ENCODE measurements at places on chromosomes 7 and 10.
A peak's percentile ranks its signal among the peaks of the same experiment; 100 is the strongest.

DNA sequence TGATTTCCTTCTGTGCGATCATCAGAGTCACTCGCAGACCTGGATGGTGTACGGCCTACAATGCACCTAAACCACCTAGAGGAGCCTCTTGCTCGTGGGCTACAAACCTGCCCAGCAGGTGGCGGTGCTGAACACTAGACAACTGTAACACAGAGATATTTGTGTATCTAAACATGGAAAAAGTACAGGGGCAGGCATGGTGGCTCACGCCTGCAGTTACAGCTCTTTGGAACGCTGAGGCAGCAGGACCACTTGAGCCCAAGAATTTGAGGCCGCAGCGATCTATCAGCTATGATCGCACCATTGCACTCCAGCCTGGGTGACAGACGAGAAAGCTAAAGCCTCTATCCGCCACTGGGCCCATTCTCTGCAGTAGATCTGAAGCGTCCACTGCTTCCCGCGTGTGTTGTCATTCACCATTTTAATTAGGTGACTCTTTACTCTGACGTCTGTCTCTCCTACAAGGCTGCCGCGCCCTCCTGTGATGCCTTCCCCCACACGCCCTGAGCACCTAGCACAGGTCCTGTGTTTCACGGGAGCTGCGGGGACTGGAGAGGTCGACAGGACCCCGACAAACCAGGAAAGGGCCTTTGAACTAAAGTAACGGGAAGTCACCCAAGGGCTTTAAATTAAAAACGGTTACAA lies 774 bp downstream of the TUBGCP2 start:
- DNase-seq: no peak

GRCh38 chr7:31747553-31747952 lies 60.5 kb downstream of the PPP1R17 start:
- DNase-seq: no peak

- DNase-seq: no peak
These were observed 13.0 kb upstream of the DLG5 start for GRCh38 chr10:77939561-77940001.

- DNase-seq: peak; percentile 76
These were observed at the start of gene HERPUD2 for GRCh38 chr7:35694784-35695472. TSS of gene HERPUD2 (minus strand) at chr7:35695135. CDS start at chr7:35694330, 805 bp downstream.

DNA sequence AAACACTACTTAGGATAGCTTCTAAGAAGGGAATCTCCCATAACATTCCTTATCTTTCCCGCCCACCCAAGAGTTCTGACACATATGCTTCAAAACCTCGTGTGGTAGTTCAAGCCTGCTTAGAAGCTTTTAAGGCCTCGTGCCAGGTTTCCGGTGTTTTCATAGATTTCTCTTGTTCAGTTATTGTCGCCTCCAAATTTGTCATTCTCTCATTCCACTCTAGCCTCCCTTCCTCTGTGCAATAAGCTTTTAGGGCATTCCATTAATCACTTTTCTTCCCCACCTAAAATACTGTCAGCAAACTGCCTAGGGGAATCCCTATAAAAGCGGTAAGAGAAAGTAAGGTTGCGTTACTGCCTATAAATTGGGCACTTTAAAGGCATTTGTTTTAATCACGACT lies 718 bp upstream of the BPGM start:
- no peak for DNase-seq

DNA sequence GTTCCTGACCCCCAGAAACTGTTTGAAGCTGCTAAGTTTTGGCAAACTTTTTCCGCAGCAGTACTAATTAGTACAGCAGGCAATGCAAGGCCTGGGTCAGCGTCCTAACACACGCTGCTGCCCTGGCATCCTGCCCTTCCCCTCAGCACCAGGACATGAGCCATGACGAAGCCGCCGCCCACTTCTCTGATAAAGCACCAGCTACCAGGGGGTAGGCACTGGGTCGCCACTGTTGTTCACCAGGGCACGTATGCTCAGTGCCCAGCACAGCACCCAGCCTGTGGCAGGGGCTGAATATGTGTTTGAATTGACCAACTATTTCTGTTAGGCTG lies 59.5 kb downstream of the CHST15 start:
- DNase-seq: no peak

GRCh38 chr7:118298771-118299170 lies 74.3 kb downstream of the ANKRD7 start:
- DNase-seq: no peak

DNA sequence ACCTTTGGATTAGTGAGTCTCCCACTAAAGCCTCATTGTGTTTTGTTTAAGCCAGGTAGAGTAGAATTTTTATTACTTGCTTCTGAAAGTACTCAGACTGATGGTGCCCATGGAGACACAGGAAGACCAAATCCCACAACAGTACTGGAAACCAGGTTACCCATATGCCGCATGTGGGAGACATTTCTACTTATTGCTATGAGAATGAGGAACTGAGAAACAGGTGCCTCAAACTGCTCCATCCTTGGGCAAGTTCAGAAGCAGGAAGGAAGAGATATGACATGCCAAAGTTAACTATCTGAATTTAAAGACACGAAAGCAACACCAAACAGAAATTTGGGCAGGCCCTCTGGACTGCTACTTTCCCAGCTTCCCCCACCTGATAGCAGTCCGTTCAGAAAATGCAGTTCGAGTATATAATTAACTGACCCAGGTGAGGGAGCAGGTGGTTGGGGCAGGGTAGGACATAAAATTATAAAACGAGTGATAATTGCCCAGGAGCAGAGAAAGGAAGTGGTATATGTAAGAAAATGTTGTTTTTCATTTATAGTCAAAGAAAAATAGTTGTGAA lies 382.3 kb upstream of the MTPN start:
- no peak for DNase-seq

DNA sequence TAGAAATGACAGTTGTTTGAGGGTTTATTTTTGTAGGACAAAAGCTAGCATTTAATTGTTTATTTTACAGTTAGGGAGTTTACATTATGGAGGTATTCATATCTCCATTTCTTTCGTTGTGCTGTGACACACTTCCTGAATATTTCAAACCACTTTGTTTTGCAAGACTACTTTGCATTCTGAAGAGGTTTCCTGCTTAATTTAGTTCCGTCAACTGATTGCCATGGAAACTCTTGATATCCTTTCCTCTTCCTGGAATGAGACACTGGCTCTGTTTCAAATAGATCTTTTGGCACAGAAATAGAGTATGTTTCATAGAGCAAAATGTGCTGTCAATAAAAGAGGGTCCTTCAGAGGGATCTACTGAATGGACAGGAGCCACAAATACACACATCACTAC lies 159.5 kb upstream of the AGR3 start:
- DNase-seq: no peak

All from NCI-H1694 treated with DMSO at 0.1 percent for 48 hours (cell line).